ENCODE measurements at places on chromosomes 1 and 21.

GRCh38 chr1:87220993-87221392, 107.7 kb upstream of the LMO4 start:
- DNase-seq, result no peak

- no peak for DNase-seq
These were observed 569.3 kb upstream of the ZRANB2 start for GRCh38 chr1:71650119-71650518.

- peak; percentile 14 for DNase-seq
These were observed 33.0 kb upstream of the TTC22 start for GRCh38 chr1:54834007-54834541.

DNA sequence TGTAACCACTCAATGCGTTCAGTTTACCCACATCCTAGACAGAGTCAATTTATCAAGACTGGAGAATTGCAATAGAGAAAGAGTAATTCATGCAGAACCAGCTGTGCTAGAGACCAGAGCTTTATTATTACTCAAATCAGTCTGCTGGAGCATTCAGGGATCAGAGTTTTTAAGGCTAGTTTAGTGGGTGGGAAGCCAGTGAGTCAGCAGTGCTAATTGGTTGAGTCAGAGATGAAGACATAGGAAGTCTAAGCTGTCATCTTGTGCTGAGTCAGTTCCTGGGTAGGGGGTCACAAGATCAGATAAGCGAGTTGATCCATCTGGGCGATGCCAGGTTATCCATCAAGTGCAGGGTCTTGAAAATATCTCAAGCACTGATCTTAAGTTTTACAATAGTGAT, 499.6 kb downstream of the MRPL39 start:
- no peak for DNase-seq

- no peak for DNase-seq
These were observed 31.1 kb upstream of the MTF1 start for GRCh38 chr1:37890378-37891014.

GRCh38 chr1:69743146-69743545, 175.4 kb downstream of the LRRC7 start:
- no peak for DNase-seq

DNA sequence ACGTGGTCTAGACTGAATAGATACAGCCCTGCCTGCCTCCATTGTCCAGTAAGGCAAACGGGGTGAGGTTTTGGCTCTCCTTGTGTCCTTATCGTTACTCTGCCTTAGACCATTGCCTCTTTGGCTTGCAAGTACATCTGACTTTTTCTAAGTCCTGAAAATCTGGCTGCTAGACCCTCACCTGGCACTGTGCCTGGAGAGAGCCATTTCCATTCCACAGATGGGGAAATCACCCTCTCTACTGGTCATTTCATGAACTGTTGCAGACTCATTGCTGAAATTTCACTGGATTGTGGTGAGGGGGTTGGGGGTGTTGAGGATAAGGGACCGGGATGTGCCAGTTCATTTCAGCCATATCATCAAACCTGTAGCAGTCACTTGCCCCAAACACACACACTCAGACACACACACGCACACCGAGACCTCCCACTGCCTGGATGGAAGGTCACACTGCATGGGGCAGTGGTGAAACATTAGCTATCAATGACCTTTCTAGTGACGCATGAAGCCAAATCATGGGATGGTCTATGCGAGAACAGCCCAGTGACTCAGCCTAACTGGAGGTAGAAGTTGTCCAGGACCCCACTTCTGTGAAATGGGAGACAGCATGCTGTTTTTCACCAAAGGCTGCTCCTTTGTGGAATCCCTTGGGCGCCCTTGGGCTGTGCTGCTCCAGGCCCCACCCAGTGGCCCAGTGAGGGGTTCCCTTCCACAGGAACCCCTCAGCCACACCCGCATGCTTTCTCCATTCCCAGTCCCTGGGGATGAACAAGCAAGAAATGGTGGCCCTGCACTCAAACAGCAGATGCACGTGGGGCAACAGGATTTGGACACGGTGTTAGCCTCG, 34.9 kb upstream of the VASH2 start:
- DNase-seq, result no peak

- DNase-seq, result no peak
These were observed 7.1 kb downstream of the PSRC1 start for GRCh38 chr1:109275706-109276345.

DNA sequence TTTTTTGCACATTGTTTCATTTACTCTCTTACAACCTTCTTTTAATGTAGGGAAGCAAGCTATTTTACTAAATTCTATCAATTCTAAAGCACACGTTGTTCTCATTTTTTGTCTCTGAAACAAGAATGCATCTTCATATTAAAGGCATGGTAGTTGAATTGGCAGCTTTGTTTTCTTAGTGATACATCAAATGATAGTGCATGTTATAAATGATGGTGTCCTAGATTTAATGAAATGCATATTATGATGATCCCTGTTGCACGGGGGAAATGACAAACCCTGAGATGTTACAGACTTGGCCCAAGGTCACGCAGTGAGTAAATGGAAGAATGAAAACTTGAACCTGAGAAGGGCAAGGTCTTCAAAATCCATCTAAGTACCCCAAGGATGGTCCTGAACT, 213.1 kb downstream of the KAZN start:
- no peak for DNase-seq

DNA sequence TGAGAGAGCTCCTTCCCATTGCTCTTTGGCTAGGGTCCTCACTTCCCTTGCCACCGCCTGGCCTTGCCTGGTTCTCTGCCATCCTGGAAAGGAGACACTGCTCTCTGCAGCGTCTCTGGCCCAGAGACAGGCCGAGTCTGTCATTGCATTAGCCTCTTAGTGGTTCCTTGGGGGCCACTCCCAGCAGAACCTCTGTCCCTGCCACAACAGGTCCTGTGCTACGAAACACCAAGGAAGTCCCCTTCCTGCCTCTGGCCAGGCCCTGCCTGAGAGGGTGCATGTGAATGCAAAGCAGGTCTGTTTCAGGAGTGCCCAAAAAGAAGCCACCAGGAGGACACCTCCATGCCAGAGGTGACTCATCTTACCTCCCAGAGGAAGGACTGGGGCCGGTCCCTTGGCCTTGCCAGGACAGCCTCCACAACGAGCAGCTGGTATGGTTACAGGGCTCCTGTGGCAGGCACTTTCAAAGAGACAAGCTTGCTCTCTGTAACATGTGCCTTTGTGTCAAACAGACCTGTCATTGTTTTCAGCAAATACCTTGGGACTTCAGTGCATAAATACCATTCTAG, 59.6 kb downstream of the VPS26C start:
- DNase-seq, result no peak

GRCh38 chr1:199029855-199030254, 391.0 kb downstream of the PTPRC start:
- DNase-seq, result no peak

- peak; percentile 89 for DNase-seq
These were observed 125.0 kb downstream of the PRDM2 start for GRCh38 chr1:13825033-13825432.

GRCh38 chr1:29623501-29623900, 387.2 kb downstream of the PTPRU start:
- DNase-seq, result peak; percentile 62

- no peak for DNase-seq
These were observed 20.0 kb downstream of the PIK3CD start for GRCh38 chr1:9671377-9672140.

- DNase-seq, result peak; percentile 53
These were observed 161.1 kb downstream of the DYRK1A start for GRCh38 chr21:37527716-37528115.

DNA sequence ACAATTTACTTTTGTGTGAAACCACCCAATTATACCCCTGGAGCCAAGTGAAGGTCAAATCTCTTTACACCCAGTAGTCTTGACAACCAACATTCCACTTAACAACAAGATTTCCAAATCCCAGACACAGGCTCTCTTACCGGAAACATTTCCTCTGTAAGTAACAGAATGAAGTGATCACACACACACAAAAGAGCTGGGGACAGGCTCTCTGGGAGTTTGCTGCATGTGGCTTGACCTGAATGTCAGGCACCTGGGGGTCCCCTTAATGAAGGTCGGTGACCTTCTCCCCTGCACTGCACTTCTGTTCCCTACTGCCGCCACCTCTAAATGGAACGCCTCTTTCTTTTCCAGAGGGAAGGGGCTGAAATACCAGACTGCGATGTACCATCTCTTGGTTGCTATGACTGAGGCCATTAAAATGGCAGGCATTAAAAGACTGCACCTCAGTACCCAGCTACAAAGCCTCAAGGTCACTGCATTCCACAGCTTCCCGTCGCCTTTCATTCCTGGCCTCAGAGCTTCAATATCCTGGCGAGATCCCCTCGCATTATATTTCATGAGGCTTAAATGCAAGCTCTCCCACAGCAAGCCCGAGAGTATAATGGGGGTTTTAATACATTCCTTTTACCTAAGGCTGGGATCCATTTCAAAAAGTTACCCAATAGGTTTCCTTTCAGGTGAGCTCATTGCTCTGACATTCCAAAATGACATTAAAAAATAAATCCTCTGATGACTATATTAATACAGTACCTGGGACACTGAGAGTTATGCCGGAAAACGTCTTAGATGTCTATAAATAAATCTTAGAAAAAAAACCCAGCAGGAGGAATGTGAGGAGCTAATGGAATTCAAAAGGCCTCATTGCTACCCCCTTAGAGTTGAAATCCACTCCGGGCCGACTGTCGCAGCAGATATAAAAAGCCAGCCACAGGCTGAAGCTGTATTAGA, 90.9 kb upstream of the DIRAS3 start:
- no peak for DNase-seq

DNA sequence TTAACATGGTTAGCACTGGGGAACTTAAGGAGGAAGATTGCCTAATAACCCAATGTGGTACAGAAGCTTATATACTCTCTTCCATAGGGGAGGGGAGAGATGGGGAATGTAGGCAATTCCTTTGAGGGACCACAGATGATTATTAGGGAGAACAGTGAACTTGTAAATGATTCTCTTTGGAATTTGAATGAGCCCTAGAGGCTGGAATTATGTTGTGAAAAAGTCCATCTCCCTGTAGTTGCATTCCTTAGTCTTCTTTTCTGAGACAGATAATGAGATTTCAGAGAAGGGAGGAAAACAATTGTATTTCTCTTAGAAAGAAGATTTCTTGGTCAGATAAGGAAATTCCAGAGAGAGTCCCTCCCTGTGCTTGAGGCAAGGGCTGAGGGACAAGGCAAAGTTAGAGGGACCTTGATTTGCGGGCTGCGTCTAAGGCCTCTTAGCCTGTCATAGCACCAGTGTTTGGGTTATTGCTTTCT, 89.0 kb upstream of the HMCN1 start:
- no peak for DNase-seq

GRCh38 chr1:219174460-219175211, 958 bp downstream of the LYPLAL1 start:
- no peak for DNase-seq

DNA sequence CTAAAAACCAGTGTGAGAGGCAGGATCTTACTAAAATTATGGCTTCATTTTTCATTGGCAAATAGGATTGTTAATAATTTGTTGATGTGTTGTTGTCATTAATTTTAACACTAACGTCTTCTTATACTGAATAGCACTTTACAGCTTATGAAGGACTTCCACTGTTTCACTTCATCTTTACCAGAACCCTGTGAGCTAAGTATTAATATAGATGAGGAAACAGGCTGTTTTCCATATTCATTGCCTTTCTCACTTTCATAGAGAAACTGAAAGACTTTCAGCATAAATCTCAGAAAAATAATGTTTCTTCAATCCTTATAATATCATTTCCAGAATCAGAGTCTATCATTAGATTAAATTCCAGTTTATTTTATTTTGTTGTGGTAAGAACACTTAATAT, 8.5 kb downstream of the MAP10 start:
- DNase-seq, result no peak

GRCh38 chr1:61051443-61051718, 31.0 kb upstream of the NFIA start:
- no peak for DNase-seq

GRCh38 chr1:201904579-201904978, 15.9 kb downstream of the SHISA4 start:
- DNase-seq, result no peak

DNA sequence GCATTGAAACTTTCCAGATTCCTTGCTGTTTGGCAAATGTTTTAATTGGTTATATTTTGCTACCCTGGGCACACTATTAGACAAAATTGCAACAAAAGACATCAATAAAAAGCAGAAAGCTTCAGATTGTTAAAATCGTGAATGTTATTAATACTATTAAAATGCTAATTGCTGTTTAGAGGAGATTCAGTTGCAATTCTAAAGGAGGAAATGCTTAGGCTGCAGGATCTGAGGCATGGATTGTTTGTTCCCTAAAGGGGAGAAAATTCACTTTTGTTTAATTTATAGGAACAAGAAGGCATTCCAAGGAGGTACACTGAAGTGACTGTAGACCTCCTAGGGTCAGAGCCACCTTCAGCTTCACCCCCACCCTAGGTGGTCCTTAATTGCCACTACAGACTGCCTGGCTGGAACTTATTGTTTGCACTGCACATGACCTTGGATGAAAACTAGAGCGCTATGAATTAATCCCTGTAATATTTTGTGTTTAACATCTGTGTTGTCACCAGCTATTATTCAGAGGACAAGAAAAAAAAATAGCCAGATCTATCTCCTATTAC, 1266.9 kb upstream of the ADGRL2 start:
- DNase-seq, result no peak

DNA sequence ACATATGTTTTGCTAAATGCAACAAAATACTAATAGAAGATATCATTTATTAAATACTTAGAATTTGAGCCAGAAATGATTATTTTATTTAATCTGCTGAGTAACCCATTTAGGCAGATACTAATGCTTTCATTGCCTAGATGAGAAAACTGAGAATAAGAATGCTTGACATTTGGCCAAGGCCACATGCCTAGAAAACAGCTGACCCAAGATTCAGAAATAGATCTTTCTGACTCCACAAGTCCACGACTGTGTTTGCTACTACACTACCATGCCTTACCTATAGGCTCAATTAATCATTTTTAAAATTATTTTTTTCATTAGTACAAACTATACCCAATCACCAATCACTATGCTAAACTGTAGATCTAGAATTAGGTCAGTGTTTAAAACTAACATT, 129.7 kb downstream of the ATP1B1 start:
- no peak for DNase-seq

GRCh38 chr1:23290836-23291565, 53.1 kb downstream of the HNRNPR start:
- no peak for DNase-seq

DNA sequence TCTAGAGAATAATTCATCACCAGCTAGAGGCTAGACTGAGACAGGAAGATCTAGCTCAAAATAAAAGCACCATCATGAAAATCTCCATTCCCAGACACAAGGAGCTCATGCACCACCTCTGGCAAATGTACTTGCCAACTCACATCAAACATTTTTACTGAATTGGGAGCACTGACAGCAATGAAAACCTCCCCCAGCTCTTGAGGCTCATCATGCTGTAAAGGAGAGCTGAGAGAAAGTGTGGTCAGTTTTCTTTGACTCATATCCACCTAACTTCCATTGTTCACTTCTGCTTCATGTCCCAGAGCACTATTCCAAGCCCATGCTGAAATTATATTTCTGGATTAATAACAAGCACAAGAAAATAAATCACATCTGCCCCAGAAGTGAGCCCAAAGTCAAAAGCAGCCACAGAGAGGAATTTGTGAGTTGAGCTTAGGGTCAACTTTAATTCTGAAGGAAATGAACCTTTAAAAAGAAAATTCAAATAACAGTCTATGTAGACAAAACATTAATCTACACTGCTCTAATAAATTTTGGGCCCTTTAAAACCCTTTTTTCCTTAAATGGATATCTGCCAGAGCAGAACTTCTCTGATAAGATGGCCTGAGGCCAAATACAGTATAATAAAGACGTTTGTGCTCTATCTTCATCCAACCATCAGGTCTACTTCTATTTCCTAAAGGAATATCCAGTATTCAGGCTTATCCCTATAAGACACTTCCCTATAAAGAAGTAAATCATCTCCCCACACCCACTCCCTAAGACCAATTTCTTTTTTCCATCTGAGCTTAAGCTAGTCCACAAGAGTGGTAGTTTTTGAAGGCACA, 85.9 kb upstream of the ADAM30 start:
- DNase-seq, result no peak
